ENCODE measurements at places on chromosomes 2 and 18. TPM values are rescaled to one million over a fixed set of nuclear protein-coding genes. Genes with fewer than 3 reads are reported as not detected.

The FN1 gene
- 8.8 TPM for total RNA-seq

The WNT10A gene
- not detected for total RNA-seq

The CLHC1 gene
- 13.1 TPM for total RNA-seq

The ASB18 gene
- not detected for total RNA-seq

The LIMS3 gene
- 1.0 TPM for total RNA-seq

- no peak for DNase-seq
Measured at GRCh38 chr2:67717692-67718091, 320.6 kb downstream of the ETAA1 start.

GRCh38 chr2:237122214-237122666, 36.6 kb downstream of the COPS8 start:
- no peak for DNase-seq

- no peak for DNase-seq
Measured at GRCh38 chr18:44871771-44872170, 191.1 kb downstream of the SETBP1 start.

DNA sequence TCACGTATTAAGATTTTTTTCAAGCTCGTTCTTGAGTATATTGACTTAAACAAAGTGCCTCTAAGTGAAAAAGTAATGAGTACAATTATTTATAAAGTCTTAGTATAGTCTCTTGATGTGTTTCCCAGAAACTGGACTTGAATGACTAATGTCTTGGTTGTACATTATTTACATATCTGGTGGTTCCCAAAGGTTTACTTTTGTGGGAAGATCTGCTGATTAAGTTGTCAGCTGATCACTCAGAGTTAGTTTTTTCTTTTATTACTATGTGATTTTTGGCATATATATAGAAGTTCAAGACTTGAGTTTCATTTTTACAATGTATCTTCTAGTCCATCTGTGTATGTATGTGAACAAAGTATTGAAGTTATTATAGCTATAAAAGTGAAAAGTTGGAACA, 29.5 kb downstream of the RNF144A start:
- no peak for DNase-seq

DNA sequence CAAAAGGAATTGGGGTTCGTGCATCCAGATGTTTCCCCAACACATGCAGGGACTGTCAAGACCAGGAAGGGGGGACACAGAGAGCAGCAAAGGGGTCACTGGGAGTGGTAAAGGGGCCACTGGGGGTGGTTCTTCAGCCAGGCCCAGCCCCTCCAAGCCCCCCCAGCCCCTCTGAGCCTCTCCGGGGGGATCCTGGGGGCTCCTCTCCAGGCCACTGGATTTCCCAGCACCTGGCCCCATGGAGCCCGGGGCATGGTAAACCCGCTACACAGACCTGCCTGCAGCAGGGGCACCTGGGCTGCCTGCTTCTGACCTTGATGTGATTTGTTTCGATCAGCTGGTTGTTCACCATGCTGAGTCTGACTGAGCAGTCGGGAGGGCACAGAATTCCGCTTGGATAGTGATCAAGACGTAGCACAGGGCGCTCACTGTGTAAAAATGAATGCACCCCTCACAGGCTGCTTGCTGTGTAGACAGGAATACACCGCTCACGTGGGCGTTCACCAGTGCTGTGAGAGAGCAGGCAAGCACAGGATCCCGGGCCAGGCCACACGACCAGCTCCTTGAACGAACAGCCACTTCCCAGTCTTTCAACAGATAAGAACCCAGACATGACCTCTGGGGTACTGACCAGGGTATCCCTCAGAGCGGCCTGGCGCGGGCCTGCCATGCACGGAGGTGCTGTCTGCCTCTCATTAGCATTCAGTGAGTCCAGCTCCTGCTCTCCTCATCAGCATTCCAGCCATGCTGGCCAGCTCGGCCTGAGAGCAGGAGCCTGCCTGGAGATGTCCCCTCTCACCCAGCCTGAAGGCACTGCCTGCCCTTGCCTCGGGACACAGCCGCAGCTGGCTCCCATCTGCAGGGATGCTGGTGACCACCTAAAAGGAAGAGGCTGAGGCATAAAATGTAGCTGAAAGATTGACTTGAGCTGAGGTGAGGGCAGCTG, 73.3 kb upstream of the OTOS start:
- DNase-seq = no peak

GRCh38 chr18:39186008-39186407, 1620.4 kb upstream of the CELF4 start:
- no peak for DNase-seq

DNA sequence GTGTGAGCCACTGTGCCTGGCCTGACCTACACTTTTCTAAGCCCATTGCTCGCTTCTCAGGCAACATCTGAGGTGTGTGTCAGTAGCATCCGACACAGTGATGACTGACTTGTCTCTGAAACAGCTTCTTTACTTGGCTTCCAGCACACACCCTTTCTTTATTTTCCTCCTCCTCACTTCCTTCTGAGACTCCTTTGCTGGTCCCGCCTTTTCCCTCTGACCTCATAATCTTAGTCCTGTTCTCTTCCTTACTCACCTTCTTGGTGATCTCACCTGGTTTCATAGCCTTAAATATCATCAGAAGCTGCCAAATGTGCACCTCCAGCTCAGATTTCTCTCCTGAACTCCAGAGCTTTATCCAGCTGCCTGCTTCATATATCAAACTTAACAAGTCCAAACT, 66.6 kb upstream of the PELI1 start:
- DNase-seq = no peak

GRCh38 chr2:63654959-63655358, 66.2 kb downstream of the MDH1 start:
- no peak for DNase-seq

DNA sequence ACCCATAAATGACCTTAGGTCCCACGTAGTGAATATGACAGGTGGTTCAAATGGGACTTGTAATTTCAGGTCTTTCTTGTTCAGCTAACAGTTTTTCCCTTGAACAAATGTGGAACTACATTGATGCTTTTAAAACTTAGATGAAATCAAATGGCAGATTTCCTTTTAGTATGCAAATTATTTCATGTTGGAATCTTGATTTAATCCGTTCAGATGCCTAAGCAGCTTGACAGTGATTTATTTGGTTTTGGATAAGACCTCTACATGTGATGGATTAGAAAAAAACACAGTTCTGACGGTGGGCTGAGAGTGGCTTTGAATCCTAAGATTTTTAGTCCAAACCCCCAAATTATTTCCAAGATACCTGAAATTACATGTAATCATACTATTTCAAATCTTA, 16.9 kb downstream of the SCYGR4 start:
- no peak for DNase-seq

DNA sequence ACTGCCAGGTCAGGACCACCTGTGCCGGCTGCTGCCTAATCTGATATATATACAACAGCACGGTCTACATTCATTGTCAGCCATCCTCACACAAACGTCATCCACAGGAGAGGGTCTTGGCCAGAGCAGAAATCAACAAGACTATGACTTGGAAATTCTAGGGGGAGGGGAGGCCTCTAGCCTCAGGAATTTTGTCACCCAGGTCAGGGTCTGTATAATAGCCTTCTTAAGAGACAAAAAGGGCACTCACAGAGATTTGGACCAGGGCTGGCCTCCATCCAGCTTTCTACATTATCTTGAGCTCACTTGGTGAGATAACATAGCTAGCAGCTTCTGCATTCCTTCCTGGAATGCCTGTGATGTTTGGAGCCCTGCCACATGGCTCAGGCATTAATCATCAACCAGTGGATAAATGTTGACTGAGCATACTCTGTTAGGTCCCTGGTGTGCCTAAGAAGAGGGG, 50.4 kb upstream of the CTIF start:
- no peak for DNase-seq

GRCh38 chr2:238498691-238499295, 72.1 kb downstream of the ASB1 start:
- DNase-seq = no peak

DNA sequence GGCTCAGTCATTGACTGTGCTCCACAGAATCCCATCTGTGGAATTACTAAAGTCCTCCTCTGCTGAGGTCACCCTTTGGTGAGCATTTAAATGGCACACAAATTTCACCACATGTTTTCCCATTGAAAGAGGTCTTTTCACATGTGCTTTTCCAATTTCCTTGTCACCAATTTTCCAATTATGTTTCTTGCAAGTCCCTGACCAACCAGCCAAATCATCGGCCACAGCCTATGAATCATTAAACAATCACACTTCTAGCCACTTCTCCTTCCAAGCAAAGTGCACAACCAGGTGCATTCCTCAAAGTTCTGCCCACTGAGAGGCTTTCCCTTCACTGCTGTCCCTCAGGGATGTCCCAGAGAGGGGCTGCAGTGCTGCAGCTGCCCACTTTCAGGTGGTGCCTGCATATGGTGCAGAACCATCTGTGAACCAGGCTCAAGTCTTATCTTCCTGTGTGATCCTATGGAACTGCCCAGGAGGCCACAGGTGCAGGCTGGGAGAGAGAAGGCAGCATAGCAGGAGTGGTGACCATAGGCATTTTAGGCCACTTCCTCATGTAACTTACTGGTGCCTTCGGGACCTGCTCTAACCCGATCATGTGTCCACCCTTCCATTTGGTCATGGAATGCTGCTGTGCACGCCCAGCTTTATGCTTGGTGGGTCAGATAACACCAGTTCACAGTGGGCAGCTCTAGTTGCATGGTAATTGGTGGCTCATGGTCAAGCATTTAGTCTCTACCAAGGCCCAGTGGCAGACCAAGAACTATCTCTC, 153.0 kb downstream of the SEPTIN10 start:
- no peak for DNase-seq

DNA sequence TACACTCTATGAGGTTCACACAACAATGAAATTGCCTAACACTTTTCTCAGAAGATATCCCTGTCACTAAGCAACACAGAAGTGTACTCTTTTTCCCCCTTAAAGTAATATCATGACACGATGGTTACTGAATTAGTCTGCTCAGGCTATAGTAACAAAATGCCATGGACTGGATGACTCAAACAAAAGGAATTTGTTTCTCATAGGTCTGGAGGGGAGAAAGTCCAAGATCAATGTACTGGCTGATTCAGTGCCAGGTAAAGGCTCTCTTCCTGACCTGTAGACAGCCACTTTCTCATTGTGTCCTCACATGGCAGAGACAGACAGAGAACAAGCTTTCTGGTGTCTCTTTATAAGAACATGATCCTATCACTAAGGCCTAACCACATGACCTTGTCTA, 211.9 kb downstream of the RBM43 start:
- no peak for DNase-seq

- no peak for DNase-seq
Measured at GRCh38 chr2:191907091-191907490, 60.2 kb upstream of the CAVIN2 start.

- DNase-seq = no peak
Measured at GRCh38 chr2:181063696-181064095, 83.3 kb downstream of the UBE2E3 start.

DNA sequence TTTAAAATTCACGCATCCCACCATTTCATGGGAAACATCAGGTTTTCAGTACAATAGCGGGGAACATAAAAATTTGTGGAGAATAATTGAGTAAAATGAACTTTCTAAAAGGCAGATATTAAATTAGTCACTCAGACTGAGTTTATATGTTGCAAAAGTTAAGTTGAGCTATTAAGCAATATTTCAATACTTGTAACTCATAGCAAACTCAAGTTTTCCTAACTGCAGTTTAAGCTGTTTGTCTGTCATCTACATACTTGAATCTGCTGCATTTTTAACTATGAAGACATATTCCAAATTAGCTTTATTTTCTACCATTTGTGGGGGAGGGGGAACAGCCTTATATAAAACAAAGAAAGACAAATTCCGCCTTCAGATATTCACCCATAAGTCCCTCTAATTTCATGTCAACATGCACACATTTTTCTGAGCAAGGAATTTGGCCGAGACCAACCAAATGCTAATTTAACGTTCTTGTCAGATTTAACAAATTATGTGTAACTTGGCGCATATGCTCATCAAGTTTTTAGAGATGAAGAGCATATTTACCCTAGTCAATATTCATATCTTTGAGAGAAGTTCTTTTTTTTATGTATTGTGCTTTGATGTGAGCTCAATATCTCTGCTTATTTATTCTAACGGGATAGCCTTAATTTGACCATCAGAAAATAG, 462.9 kb downstream of the TXNL1 start:
- no peak for DNase-seq

GRCh38 chr18:523561-523960, 23.1 kb upstream of the COLEC12 start:
- no peak for DNase-seq

- peak; percentile 85 for DNase-seq
Measured at GRCh38 chr2:172095146-172095904, 7.4 kb downstream of the DLX2 start.

DNA sequence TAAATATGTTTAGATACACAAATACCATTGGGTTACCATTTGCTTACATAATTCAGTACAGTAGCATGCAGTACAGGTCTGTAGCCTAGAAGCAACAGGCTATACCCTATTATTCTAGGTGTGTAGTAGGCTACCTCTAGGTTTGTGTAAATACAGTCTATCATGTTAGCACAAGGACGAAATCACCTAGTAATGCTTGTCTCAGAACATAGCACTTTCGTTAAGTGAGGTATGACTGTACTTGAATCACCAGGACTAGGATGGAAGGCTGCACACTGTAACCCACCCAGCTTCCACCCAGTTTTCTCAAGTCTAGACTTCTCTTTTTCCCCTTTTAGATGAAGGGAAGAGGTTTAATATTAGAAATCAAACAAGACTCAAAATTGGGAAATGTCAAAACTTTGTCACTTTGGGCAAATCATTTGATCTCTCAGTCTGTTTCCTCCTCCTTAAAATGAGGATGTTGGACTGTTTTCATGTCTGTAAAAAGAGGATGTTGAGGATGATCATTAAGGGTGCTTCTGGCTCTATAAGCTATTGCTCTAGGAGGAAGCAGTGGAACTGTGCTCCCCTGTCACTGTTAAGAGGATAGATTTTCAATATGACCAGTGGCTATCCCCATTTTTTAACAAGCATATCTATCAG, 3.7 kb upstream of the SOCS6 start:
- no peak for DNase-seq

GRCh38 chr2:234796045-234796591, 155.7 kb upstream of the SH3BP4 start:
- DNase-seq = no peak

GRCh38 chr2:157321466-157321865, 4.2 kb downstream of the ERMN start:
- DNase-seq = no peak

GRCh38 chr2:144078802-144079724, 440.9 kb downstream of the ZEB2 start:
- no peak for DNase-seq

GRCh38 chr18:55857409-55857808, 269.4 kb upstream of the TCF4 start:
- no peak for DNase-seq

Data from natural killer cell treated with Interleukin-12 subunit alpha and Interleukin-12 subunit beta and Interleukin-15 and Interleukin-18, amount 100 ng/mL, for 72 hours (primary cell).